ENCODE measurements at places on chromosomes 11 and 22.

DNA sequence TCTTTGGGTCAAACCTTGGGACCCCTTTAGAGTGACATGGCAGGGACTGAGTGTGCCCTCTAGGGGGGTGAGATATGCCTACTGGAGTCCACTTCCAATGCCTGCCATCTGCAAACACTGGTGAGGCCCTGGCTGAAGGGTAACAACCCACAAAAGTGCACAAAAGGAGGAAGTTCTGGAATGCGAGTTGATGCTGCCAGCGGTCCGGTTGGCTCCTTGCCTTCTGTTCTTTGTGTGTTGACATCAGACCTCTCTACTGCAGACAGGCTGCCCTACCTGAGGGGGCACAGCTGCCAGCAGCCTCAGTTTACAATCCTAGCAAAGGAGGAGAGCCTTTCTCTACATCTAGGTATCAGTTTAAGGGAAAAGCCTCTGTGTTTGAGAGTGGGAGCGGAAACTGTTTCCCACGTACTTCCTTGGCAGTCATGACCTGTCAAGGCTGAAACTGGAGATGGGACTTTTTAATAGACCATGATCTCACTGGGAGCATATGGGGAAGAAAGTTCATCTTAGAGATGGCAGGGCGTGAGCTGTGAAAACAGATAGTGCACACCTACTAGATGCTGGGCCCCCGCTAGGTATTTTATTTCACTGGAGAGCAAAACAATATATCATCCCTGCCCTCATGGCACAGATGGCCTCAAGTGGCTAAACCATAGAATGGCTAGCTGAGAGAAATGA is 27.2 kb downstream of the BMAL1 start:
- no peak for DNase-seq

DNA sequence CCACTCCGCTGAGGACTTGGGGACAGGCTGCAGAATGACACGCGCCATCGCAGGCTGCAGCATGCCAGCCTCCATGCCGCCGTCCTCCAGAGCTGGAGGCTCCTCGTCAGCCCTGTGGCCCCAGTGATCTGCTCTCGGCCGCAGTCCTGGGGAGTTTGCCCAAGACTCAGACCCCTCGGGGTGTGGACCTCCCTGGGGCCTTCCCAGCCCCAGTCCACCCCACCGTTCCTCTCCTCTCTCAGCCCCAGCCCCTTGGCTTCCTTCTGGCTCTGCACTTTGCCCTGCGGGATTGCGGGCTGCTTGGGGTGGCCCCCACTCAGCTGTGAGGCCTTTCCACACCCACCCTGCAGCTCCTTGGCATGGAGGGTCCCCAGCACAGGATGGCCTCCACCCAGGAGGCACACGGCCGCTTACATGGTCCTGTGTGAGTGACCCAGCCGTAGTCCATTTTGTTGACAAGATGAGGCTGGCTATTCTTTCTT is 414.9 kb downstream of the TBC1D22A start:
- DNase-seq: no peak

GRCh38 chr11:63764679-63765647 is 3.6 kb downstream of the ZFTA start:
- no peak for DNase-seq

GRCh38 chr11:95363164-95363563 is 132.2 kb upstream of the SESN3 start:
- no peak for DNase-seq

DNA sequence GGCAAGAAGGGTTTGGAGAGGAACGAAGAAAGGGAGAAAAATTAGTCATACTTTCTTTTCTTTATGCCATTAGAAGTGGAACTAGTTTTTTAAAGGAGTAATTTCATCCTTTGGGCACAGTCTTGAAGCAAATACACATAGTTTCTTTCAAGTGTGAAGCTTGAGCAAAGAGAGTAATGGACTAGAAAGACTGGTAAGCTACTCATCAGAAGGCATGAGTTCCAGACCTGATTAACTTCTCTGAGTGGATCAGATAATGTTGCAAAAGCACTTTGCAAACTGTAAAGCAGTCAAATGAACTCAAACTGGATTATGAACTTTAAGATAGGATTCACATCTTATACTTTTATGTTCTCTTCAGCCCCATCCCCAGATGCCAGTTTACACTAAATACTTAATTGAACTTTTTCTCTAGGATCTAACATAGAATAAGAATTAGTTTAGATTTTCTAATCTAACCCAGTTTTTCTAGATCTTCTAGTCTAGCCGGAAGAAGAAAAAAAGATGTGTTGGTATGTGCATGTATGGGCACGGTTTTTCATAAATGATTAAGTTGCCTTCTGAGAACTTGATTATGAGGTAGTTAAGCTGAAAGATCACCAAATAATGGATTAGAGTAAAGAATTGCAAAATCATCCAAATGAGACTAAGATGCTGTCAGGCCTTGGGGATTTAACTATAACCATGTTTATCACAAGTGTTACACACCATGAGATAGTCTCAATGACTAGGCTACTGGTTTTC is 2.5 kb downstream of the DDIAS start:
- DNase-seq: no peak

DNA sequence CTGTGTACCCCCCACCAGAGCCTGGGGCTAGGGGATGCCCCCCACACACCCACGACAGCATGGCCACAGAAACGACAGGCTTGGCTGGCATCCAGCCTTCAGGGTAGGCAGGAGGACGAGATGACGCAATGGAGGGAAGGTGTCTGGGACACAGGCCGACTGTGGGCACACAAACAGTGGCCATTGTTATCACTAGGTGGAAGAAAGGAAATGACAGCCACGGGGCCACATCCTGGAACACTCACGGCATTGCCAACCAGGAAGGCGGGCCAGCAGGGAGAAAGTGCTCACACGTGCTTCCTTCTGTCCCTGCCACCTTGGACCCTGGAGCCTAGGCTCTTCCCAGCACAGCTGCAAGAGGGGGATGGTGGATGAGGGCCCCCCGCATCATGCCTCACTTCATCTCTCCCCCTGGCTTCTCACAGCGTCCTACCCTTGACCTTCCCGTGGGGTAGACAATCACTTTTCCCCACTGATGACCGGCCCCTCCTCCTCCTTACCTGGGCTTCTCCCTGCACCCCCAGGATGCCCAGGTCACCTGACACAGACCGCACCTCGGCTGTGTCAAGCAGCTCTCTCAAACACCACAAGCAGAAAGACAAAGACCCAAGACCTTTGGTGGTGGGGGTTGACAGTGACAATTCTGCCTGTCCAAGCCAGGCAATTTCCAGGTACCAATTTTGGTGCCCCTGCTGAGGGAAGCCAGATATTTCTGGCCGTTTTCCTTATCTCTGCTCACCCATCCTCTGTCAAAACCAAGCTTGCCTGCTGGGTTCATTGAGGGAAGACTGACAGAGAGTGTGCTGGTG is 8.6 kb downstream of the PLA2G6 start:
- no peak for DNase-seq

DNA sequence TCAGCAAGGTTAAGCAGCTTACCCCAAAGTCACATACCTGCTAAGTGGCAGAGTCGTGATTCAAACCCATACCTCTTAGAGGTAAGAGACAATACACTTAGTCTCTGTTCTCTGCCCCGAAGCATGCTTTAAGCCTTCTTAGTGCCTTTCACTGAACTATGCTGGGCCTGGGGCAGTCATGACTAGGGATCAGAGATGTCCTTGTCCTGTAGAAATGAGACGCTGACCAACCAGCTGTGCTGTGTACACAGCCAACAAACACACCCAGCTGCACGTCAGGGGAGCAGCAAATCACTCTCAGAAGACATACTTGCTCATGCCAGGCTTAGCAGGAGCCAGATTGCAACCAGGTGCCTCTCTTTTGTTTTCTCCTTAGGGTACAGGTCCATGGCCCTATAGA is 255.7 kb downstream of the BUD13 start:
- DNase-seq: no peak

DNA sequence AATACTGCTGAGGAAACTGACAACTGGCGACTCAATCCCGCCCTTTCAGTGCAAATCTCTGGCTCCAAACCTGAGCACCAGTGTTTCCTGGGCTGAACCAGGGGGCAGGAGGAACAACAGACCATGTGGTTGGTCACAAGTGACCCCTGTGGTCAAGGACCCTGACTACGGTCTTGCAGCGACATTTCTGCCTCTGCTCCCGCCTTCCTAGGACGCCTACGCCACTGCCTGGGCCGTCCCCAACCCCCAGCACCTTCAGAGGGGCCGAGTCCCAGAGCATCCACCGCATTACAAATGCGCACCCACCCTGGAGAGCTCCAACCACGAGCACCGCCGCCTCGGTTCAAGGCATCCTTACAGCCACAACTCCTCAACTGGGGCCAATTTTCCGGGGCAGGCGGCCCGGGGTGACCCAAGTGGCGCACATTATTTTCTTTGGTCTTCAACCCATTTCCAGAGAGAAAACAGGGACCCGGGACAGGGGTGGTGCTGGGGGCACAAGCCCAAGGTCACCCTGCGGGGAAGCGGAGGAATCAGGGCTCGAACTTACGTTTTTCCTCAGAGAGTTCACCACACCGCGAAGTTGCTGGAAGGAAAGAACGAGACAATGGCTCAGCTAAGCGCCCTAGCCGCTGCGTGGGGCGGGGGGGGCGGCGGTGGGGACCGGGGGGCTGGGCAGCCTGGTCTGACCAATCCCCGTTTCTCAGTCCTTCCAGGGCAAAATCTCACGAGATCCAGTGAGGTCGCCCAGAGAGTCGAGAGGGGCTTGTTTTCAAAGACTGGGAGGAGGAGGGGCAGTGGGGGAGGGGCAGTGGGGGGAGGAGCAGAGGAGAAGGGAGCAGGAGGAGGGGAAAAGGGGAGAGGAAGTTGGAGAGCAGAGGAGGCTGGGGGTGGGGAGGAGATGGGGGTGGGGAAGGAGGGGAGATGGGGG is 1.8 kb downstream of the PRAME start:
- DNase-seq: no peak

DNA sequence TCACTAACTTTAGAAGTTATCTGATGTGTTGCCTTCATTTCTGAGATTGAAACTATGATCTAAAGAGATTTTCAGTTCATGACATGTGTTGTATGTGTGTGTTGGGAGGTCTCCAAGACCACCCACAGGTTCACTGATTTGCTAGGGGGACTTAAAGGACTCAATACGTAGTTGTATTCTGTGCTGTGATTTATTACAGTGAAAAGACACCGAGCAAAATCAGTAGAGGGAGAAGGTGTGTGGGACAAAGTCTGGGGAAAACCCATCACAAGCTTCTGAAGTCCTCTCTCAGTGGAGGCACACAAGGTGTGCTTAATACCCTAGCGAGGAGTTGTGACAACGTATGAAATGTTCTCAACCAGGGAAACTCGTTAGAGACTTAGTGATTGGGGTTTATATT is 35.6 kb downstream of the RNF169 start:
- DNase-seq: no peak

- no peak for DNase-seq
Observed at GRCh38 chr11:3140291-3140603, 24.9 kb downstream of the OSBPL5 start.

- DNase-seq: no peak
Observed at GRCh38 chr11:5420993-5421392, 918 bp upstream of the OR51Q1 start.

GRCh38 chr22:44286646-44287045 is 26.1 kb downstream of the SHISAL1 start:
- no peak for DNase-seq

- no peak for DNase-seq
Observed at GRCh38 chr11:75450236-75450635, 17.2 kb upstream of the KLHL35 start.

DNA sequence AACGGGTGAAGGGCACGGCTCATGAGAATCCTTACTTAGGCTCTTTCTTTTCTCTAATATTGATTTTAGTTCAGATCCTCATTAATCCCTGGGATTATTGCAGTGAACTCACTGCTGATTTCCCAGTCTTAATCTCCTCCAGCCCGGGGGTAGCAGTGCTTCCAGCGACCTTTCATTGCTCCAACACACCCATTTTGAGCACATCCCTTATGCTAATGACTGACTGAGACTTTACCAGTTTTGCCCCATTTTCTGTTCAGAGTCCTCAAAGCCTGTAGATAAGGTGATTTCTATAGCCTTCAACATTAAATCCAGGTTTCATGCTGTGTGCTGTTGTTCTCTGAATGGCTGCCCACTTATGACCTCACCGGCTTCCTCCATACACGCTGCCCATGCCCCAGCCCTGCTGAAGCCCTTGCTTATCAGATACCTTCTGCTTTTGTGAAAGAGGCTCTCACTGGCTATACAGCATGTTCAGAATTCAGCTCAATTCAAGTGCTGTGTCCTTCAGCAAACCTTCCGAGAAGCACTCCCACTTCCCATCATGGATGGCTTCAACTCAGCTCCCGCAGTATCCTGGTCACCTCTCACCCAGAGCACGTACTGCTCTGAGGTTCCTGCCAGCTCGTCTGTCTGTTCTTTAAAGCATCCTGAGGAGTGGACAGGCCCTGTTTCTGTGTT is 49.0 kb downstream of the PPFIA1 start:
- DNase-seq: no peak

- DNase-seq: no peak
Observed at GRCh38 chr11:65642014-65642671, 4.2 kb downstream of the SIPA1 start.

GRCh38 chr11:86687185-86687778 is 14.9 kb upstream of the ME3 start:
- no peak for DNase-seq

GRCh38 chr11:112694245-112694644 is 267.0 kb upstream of the NCAM1 start:
- DNase-seq: no peak

GRCh38 chr11:7451520-7451919 is 33.8 kb upstream of the OLFML1 start:
- DNase-seq: no peak

- no peak for DNase-seq
Observed at GRCh38 chr11:70671083-70671482, 272.8 kb downstream of the CTTN start.

- no peak for DNase-seq
Observed at GRCh38 chr11:44452827-44453572, 112.5 kb upstream of the CD82 start.

DNA sequence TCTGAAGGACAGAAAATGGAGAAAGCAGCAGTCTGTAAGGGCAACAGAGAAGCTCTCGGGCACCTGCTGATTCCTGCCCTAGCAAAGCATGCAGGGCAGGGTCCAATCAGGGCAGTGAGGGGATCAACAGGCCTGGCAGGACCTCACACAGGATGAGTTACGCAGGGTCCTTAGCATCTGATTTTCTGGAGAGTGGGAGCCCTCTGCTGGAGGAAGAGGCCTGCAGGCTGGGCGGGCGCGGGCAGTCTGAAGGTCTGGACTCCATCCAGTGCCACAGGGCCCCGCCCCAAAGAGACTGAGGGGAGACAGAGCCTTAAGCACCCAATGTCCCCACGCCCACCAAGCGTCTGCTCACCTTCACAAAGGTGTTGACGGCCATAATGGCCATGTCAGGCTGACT is 28.9 kb downstream of the AP1B1 start:
- DNase-seq: no peak

GRCh38 chr11:73095613-73096012 is 46.5 kb downstream of the FCHSD2 start:
- DNase-seq: no peak

DNA sequence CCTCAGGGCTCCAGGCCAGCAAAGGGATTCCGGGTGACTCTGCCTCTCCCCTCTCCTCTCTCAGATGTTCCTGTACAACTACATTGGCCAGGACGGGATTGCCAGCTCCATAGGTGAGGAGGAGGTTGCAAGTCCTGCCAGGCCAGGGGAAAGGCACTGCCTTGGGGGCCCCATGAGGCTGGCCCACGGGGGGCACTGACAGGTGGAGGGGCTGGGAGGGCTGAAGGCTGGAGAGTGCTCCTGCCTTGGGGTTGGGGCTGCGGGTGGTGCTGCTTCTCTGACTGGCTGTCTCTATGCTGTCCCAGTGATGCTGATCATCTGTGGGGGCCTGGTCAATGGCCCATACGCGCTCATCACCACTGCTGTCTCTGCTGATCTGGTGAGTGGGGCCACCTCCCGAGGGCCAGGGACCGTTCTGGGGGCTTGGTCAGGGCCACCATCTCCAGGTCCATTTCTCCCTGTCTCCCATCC is 21.7 kb downstream of the SLC37A2 start:
- DNase-seq: no peak

All from stimulated activated CD4-positive, alpha-beta T cell treated with anti-CD3 and anti-CD28 coated beads, Interleukin-2, amount 100 ng/mL, for 4 hours (primary cell).